Caki2 (cell line): ENCODE measurements at places on chromosomes 4 and X. TPM values are rescaled to one million over a fixed set of nuclear protein-coding genes. Genes with fewer than 3 reads are reported as not detected.

GRCh38 chrX:51242212-51242611 lies 90.4 kb upstream of the NUDT10 start:
- DNase-seq: no peak

GRCh38 chrX:146090732-146091131 lies 273.1 kb downstream of the SLITRK2 start:
- no peak for DNase-seq

GRCh38 chrX:49053223-49054072 lies 5.4 kb upstream of the CCDC120 start:
- no peak for DNase-seq

Gene SSX2
- total RNA-seq: 0.32 TPM in 1 of 2 replicates, not detected in the other

- DNase-seq: no peak
Measured at GRCh38 chr4:37537484-37537883, 148.7 kb downstream of the RELL1 start.

DNA sequence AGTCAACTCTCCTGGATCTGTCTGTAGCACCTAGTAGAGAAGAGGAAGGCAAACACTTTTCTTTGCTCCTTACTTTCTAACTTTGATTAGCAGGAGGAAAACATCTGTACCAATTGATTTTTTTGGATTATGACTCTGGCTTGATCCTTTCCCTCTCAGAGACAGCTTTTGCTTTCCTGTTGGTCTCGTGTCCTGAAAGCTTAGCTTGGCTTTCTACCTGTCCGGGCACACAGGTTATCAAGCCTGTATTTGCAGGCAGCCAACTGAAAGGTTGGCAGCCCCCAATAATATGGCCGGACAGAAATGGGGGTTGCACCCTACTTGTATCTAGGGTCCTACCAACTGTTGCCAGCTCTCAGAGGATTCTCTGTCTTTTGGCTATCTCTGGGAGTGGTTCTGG lies 43.1 kb upstream of the LAMP2 start:
- no peak for DNase-seq
